ENCODE measurements at places on chromosomes 4 and X. TPM values are rescaled to one million over a fixed set of nuclear protein-coding genes. Genes with fewer than 3 reads are reported as not detected.

The SCML2 gene
- 5.5 TPM for total RNA-seq

The PLAC8 gene
- 2.4 TPM for total RNA-seq

DNA sequence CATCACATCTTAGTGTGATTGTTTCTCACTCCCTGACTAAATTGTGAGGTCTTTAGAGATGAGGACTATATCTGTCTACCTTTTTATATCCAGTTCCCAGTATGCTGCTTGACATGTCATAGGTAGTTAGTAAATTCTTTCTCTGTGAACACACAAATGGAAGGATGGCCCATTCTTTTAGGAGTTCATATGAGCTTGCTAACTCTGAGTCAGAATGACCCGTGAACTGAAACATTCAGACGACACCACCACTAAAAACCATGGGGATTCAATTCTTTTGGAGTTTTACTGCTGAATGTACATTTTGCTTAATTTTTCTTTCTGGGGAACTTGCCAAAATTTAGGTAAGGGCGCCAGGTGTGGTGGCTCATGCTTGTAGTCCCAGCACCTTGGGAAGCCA, 13.9 kb downstream of the OFD1 start:
- DNase-seq = no peak

DNA sequence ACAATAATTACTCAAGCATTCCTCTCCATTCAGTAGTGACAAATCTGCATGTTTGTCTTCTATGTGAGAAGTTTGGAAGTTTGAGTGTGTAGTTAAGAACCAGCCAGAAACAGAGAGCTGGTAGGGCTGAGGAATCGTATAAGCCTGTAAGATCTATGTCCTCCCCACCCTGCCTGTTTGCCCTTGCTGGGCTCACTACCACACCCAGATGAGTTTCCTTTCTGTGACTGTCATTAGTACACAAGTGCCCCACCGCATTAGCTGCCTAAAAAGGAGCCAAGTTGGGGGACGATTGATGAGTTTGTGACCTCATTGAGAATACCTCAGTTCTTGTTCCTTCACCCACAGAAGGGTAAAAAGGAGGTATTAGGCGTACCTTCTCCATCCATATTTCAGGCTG, 28.3 kb downstream of the DOCK11 start:
- DNase-seq = no peak

GRCh38 chr4:104625706-104626105, 131.0 kb upstream of the CXXC4 start:
- DNase-seq = no peak

GRCh38 chr4:105838082-105838481, 57.2 kb upstream of the NPNT start:
- DNase-seq = no peak

- DNase-seq = no peak
Observed at GRCh38 chrX:17438221-17438620, 63.2 kb downstream of the NHS start.

GRCh38 chrX:7941390-7942042, 14.3 kb upstream of the PNPLA4 start:
- peak; percentile 19 for DNase-seq

GRCh38 chr4:101103381-101104142, 243.8 kb downstream of the PPP3CA start:
- peak; percentile 49 for DNase-seq

All from tongue (tissue), 3 donors.